Activated CD4-positive, alpha-beta memory T cell treated with anti-CD3 and anti-CD28 coated beads, Interleukin-2, amount 10 ng/mL, durations not matched to agents 7 days and 5 days (primary cell): ENCODE measurements at places on chromosomes 7 and 10. TPM values are rescaled to one million over a fixed set of nuclear protein-coding genes. Genes with fewer than 3 reads are reported as not detected.
A peak's percentile ranks its signal among the peaks of the same experiment; 100 is the strongest.

Gene NUDT13
- 1.6 TPM for total RNA-seq

Gene COL1A2
- 0.08 TPM for total RNA-seq

- no peak for DNase-seq
- no peaks in the 10 kb centered on the region for H3K36me3 ChIP-seq
- no peak overlapping the region for H3K27ac ChIP-seq
- no peaks in the 10 kb centered on the region for H3K27me3 ChIP-seq
- H3K4me1 ChIP-seq = no peaks in the 10 kb centered on the region
Measured at GRCh38 chr7:54485044-54485443, 57.1 kb upstream of the VSTM2A start.

GRCh38 chr10:74244807-74245206, 93.8 kb downstream of the ADK start:
- no peak overlapping the region for H3K4me3 ChIP-seq
- peaks cover 6% of the 10 kb centered on the region for H3K36me3 ChIP-seq
- DNase-seq = no peak
- H3K4me1 ChIP-seq = no peaks in the 10 kb centered on the region
- no peaks in the 10 kb centered on the region for H3K27me3 ChIP-seq

Gene ANKRD1
- total RNA-seq = not detected

DNA sequence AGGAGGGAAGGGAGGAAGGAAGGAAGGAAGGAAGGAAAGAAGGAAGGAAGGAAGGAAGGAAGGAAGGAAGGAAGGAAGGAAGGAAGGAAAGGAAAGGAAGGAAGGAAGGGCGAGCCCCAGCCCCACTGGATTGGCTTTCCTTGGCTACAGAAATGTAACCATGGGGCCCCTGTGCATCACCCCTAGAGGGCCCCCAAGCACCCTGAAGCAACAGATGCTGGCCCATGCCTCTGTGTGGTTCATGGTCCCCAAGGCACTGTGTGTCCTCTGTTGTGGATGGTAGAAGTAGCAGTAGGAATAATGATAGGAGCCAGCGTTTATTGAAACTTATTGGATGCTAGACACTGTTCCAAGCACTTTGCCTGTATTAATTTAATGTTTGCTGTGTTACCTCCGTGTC, 116.6 kb upstream of the MACROH2A2 start:
- H3K27me3 ChIP-seq = peaks cover 3% of the 10 kb centered on the region
- peak; percentile 19 for DNase-seq
- no peak overlapping the region for H3K4me3 ChIP-seq
- no peaks in the 10 kb centered on the region for H3K36me3 ChIP-seq
- no peaks in the 10 kb centered on the region for H3K4me1 ChIP-seq

Gene UBE2D1
- total RNA-seq = 10.9 TPM

DNA sequence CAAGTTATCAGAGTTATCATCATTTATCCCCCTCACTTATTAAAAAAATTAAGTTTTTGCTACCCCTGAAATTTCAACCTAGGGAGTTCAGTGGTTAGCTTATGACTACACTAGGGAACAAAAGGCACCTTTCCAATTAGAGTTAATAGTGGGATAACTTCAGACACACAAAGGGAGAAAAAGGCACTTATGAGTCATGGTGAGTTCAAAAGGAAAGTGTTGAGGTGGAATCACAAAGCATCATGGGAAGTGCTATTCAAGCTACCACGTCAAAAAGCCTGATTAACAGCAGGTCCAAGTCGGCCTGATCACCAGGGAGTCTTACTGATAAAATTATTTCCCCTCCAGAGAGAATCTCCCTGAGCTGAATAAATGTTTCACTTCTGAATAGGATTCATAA, 165.7 kb downstream of the C7orf25 start:
- no peaks in the 10 kb centered on the region for H3K4me1 ChIP-seq
- no peak overlapping the region for H3K27ac ChIP-seq
- no peaks in the 10 kb centered on the region for H3K27me3 ChIP-seq
- DNase-seq = no peak
- H3K4me3 ChIP-seq = no peak overlapping the region
- H3K36me3 ChIP-seq = no peaks in the 10 kb centered on the region

GRCh38 chr7:76257973-76258372, 44.5 kb upstream of the HSPB1 start:
- no peaks in the 10 kb centered on the region for H3K4me1 ChIP-seq
- no peaks in the 10 kb centered on the region for H3K36me3 ChIP-seq
- no peak overlapping the region for H3K4me3 ChIP-seq
- peaks cover 22% of the 10 kb centered on the region for H3K27me3 ChIP-seq
- no peak for DNase-seq

GRCh38 chr7:148699782-148700629, 1.3 kb downstream of the CUL1 start:
- H3K27ac ChIP-seq = peak overlapping the region; percentile 70
- H3K4me3 ChIP-seq = peak overlapping the region; percentile 87
- no peak for DNase-seq
- peaks cover 2% of the 10 kb centered on the region for H3K27me3 ChIP-seq

Gene RAB11FIP2
- total RNA-seq = 12.0 TPM

GRCh38 chr7:54349229-54349628, 192.9 kb upstream of the VSTM2A start:
- no peaks in the 10 kb centered on the region for H3K36me3 ChIP-seq
- no peaks in the 10 kb centered on the region for H3K27me3 ChIP-seq
- H3K27ac ChIP-seq = no peak overlapping the region

- DNase-seq = no peak
- H3K4me1 ChIP-seq = no peaks in the 10 kb centered on the region
- H3K27me3 ChIP-seq = no peaks in the 10 kb centered on the region
- no peak overlapping the region for H3K27ac ChIP-seq
- no peak overlapping the region for H3K4me3 ChIP-seq
- H3K36me3 ChIP-seq = no peaks in the 10 kb centered on the region
Measured at GRCh38 chr10:20893297-20893696, 3.8 kb downstream of the NEBL start.

DNA sequence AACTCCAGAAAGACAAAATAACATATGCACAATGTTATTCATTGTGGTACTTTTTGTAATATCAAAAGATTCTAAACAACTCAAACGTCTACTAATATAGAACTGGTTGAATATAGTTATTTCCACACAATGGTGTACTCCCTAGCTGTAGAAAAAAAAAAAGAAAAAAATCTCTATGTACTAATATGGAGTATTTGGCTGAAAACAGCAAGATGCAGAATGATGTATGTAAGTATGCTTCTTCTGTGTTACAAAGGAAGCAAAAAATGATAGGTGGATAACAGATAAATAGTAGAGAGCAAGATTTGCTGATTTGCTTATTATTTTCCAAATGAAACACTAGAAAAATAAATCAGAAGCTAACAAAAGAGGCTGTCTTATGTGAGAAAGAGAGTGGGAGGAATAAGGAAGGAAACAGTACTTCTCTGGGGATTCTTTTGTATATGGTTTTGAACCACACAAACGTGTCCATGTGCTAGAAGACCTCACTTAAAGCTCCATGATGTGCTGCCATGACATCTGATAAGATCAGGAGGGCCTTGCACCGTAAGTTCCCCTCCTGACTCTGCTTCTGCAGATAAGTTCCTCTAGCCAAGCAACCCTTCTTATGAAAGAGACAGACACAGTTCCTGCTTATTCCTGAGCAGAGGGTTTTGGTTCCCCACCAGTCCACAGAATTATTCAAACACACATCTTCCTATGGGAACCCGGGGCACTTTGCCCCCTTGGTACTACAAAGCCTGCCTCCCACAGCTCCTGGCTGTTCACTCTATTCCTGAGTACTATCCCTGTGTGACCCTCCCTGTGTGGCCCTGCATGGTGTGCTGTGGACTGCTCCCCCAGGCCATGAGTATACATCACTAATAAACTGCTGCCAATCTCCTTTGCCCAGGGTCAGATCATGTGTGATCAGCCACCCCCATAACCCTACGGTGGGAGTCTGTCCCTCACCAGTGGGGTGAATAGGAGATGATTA, 159.1 kb downstream of the CCDC71L start:
- H3K27ac ChIP-seq = no peak overlapping the region
- H3K36me3 ChIP-seq = no peaks in the 10 kb centered on the region
- H3K27me3 ChIP-seq = no peaks in the 10 kb centered on the region
- no peak for DNase-seq
- H3K4me1 ChIP-seq = no peaks in the 10 kb centered on the region

Gene DMTF1
- 95.3 TPM for total RNA-seq

- DNase-seq = no peak
- peaks cover 21% of the 10 kb centered on the region for H3K4me1 ChIP-seq
- no peak overlapping the region for H3K27ac ChIP-seq
- H3K36me3 ChIP-seq = peaks cover 3% of the 10 kb centered on the region
- no peak overlapping the region for H3K4me3 ChIP-seq
- H3K27me3 ChIP-seq = peaks cover 3% of the 10 kb centered on the region
Measured at GRCh38 chr7:148447221-148447849, 143.2 kb upstream of the C7orf33 start.

DNA sequence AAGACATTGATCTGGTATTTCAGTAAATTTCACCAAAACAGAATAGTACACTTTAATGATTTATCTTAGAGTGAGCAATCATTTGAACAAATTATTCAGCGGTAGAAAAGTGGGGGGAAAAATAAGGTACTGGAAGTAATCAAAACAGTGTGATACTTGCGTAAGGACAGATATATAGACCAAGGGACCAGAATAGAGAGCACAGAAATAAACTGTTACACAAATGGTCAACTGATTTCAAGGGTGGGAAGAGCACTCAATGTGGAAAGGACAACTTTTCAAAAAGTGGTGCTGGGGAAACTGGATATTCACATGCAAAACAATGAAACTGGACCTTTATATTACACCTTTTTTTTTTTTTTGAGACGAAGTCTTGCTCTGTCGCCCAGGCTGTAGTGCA, 119.9 kb downstream of the NRBF2 start:
- peaks cover 25% of the 10 kb centered on the region for H3K4me1 ChIP-seq
- no peak for DNase-seq
- H3K27me3 ChIP-seq = no peaks in the 10 kb centered on the region

GRCh38 chr7:45663965-45664633, 89.9 kb downstream of the ADCY1 start:
- peaks cover 2% of the 10 kb centered on the region for H3K27me3 ChIP-seq
- no peaks in the 10 kb centered on the region for H3K4me1 ChIP-seq
- no peaks in the 10 kb centered on the region for H3K36me3 ChIP-seq
- H3K4me3 ChIP-seq = no peak overlapping the region

- no peaks in the 10 kb centered on the region for H3K36me3 ChIP-seq
- DNase-seq = peak; percentile 61
- no peak overlapping the region for H3K27ac ChIP-seq
- no peak overlapping the region for H3K4me3 ChIP-seq
- peaks cover 23% of the 10 kb centered on the region for H3K4me1 ChIP-seq
Measured at GRCh38 chr10:132096223-132096622, 30.5 kb downstream of the JAKMIP3 start.

DNA sequence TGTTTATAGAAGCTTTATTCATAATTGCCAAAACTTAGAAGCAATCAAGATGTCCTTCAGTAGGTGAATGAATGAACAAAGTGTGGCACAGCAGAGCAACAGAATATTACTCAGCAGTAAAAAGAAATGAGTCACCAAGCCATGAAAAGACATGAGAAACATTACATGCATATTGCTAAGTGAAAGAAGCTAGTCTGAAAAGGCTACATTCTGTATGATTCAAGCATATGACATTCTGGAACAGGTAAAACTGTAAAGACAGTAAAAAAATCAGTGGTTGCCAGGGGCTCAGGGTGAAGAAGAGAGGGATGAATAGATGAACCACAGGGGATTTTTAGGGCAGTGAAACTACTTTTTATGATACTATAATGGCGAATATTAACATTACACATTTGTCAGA, 80.9 kb upstream of the APBB1IP start:
- H3K36me3 ChIP-seq = no peaks in the 10 kb centered on the region
- H3K4me3 ChIP-seq = no peak overlapping the region
- H3K27ac ChIP-seq = no peak overlapping the region
- no peaks in the 10 kb centered on the region for H3K4me1 ChIP-seq

GRCh38 chr10:7811000-7811399, 7.3 kb upstream of the TAF3 start:
- no peak for DNase-seq
- peaks cover 16% of the 10 kb centered on the region for H3K36me3 ChIP-seq
- no peak overlapping the region for H3K27ac ChIP-seq

Gene GIMAP1
- total RNA-seq = 21.0 TPM

Gene MRM2
- total RNA-seq = 25.7 TPM

DNA sequence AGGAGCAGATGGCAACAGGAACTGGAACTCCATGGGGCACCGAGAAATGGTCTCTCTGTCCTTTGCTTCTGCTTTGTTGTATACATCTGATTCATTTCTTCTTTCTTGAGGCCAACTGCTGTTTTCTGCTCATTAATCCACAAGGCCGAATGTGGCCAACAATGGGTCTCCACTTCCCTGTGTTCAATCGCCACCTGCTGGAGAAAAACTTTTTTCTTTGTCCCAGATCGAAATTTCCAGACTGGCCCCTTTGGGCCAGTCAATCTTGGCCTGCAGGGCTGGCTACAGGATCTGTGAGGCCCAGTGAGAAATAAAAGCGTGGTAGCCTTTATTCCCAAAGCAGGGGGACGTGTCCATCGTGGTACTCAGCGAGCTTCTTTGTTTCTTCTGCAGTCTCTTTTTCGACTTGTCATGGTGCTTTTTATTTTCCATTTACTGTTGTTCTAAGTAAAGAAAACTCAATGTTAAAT, 58.8 kb downstream of the PARP12 start:
- H3K4me1 ChIP-seq = no peaks in the 10 kb centered on the region
- H3K4me3 ChIP-seq = no peak overlapping the region
- no peak overlapping the region for H3K27ac ChIP-seq
- H3K27me3 ChIP-seq = no peaks in the 10 kb centered on the region

DNA sequence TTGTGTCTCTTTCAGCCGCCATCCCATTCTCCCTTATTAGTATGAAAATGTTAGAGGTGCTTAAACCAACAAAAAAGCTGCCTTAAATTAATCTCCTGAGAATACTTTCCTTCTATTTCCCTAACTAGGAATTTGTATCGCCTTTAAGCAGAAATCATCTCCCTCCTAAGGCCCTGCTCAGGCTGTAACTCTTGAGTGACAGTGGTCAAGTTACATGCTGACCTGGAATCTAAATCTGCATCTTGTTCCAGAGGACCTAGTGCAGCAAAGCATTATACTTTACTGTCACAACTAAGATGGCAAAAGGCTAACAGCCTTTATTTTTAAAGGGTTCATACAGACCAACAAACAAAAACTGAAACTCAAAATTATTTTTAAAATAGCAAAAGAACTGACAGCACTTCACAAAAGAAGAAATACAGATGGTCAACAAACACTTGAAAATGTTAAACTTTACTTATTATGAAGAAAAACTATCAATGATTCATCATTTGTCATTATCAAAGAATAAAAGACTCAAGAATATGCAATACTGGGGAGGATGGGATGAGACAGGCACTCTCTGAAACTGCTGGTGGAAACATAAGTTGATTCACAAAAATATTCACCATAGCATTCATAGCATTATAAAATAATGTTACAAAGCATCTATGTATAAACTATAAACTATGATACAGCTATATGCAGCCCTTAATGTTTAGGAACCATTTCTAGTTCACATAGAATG, 11.0 kb downstream of the CYREN start:
- peak overlapping the region; percentile 83 for H3K27ac ChIP-seq
- peaks cover 59% of the 10 kb centered on the region for H3K4me1 ChIP-seq
- no peaks in the 10 kb centered on the region for H3K27me3 ChIP-seq
- no peak overlapping the region for H3K4me3 ChIP-seq
- no peak for DNase-seq
- H3K36me3 ChIP-seq = peaks cover 94% of the 10 kb centered on the region

GRCh38 chr10:119331061-119331460, 123.7 kb downstream of the GRK5 start:
- H3K4me1 ChIP-seq = peaks cover 15% of the 10 kb centered on the region
- no peak overlapping the region for H3K27ac ChIP-seq
- no peak overlapping the region for H3K4me3 ChIP-seq
- H3K36me3 ChIP-seq = peaks cover 19% of the 10 kb centered on the region
- DNase-seq = no peak

Gene ENTPD1
- 33.3 TPM for total RNA-seq
